Right ventricle myocardium superior (tissue), 1 donor: ENCODE measurements at places on chromosomes 13 and 19.

GRCh38 chr13:45921162-45921736 lies 69.7 kb upstream of the SIAH3 start:
- DNase-seq = no peak

DNA sequence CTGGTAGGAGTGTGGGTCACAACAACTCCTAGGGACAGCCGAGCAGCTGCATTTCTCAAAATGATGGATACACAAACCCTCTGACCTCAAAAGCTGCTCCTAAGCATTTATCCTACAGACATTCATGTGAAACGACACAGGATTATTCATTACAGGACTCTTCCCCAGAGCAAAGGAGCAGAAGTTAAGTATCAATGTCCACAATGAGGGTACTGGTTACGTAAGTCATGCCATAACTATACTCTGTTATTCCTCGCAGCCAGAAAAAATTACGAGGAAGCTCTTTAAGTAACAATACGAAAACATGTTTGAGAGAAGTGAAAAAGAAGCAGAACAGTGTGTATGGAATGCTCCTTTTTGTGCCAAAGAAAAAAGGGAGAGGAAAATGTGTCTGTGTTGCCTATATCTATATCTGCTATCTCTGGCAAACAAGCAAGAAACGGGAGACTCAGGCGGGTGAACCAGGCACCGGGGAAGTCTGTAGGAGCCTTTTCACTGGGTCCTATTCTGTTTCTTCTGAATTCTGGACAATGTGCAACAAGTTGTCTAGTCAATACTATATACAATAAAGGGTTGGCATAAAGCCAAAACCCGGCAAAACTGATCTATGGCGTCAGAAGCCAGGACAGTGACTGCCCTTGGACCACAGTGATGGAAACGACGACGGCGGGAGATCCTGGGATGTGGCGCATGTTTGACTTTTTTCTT lies 1.3 kb downstream of the ISOC2 start:
- DNase-seq = no peak

DNA sequence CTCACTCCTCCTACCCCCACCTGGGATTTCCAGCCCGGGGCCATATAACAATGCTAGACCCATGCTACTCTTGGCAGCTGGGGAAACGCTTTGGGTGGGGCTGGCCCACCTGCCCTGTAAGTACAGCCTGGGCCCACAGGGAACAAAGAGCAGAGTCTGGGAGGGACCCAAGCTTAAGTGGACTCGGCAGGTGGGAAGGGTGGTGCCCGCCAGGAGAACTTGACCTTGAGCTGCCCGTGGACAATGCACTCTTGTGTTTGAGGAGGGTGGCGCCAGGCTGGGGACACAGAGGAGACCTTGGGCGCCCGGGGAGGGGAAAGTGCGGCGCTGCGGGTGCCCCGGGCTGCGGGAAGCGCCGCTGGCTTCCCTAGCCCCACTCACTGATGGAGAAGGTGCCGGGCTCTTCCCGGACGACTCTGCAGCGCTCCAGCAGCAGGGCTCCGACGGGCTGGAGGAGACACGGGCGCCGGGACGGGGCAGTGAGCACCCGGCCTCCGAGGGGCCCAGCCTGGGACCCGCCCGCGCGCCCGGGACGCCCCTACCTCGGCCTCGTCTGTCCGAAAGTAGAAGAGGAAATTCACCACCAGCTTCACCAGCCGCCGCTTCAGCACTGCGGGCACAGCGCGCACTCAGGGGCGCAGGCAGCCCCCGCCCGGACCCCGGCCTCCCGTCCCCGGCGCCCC lies 607 bp downstream of the PLEKHJ1 start:
- no peak for DNase-seq

GRCh38 chr19:10921199-10921909 lies 7.1 kb downstream of the YIPF2 start:
- DNase-seq = no peak

DNA sequence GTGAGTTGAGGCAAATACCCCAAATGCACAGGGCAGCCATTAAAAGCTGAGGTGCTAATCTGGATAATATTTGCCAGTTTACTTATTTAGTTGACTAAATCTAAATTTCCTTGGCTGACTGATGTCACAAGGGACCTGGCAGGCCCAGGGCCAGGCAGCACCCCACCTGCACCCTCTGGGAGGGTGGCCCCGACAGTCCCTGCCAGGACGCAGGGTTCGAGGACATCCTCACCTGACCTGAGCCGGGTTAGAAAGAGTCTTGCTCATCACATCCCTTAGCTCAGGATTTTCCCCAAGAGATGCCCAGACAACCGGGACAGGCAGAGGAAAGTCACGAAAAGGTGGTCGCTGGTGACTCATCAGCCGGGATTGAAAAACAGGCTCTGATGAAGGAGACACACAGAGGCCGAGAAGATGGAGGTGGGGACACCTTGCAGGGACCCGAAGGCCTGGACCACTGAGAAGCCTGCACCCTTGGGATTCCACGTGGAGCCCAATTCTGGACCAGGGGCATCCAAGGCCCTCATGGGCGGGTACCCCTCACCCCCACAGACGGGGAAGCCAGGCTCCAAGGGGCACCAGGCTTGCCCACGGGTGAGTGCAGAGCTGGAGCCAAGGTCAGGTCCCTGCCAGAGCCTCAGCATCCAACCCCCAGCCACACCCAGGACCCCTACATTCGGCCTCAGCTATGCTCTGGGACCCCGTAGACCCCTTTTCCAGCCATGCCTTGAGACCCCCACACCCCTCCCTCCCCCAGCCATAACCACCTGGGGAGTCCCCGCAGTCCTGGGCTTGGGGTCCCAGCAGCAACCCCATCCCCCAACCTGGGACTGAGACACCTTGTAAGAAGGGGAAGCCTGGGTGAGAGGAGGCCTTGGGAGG lies 103.2 kb downstream of the SOX1 start:
- DNase-seq = no peak

- DNase-seq = no peak
Observed at GRCh38 chr13:30679483-30680330, 55.6 kb upstream of the ALOX5AP start.

DNA sequence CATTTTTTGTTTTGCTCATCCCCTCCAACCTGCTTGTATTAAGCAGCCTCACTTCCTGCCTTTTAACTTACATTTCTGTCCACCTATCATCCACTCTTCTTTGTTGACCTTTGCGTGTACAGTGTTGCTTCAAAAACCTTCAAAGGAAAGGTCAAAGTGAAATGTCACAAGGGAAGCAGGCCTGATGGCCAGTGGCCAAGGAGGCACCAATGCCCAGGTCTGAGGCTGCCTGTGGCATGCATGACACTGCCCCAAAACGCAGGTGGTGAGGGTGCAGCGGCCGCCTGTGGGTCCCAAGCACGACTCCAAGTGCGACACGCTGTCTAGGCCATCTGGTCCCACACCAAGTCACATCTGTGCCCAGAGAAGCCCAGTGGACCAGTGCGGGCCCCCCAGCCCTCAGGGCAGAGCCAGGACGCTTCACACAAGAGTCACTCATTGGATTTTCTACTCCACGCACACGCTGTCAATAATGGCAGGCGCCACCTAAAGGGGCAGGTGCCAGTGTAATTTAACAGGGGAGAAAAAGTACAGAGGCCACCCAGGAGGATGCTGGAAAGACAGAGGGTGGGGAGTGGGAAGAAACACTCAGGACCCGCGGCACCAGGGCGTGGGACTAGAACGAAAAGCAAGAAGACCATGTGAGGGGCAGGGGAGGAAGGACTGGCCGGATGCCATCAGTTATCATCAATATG lies 23.5 kb downstream of the SLC7A1 start:
- no peak for DNase-seq

GRCh38 chr13:44516771-44517170 lies 59.4 kb downstream of the TSC22D1 start:
- DNase-seq = no peak

GRCh38 chr13:76879883-76880270 lies 6.3 kb downstream of the KCTD12 start:
- DNase-seq = no peak

- DNase-seq = no peak
Observed at GRCh38 chr13:91776611-91777193, 378.3 kb downstream of the GPC5 start.

DNA sequence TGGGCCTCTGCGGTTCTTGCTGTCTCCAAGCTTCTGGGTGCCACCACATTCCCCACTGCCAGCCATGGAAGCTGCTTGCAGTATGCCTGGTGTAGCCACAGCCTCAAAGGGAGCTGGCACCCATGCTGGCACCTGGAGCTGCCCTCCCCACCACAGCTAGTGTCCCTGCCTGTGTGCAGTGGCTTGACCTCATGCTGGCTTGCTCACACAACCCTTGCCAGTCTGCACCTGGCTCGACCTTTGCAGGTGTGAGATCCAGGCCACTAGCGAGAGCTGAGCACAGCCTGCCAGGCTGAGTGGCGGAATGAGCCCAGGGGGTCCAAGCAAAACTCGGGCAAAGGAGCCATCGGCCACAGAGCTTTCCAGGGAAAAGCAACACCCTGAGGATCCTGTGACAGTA lies 236.7 kb upstream of the CSNK1A1L start:
- DNase-seq = peak; percentile 25

DNA sequence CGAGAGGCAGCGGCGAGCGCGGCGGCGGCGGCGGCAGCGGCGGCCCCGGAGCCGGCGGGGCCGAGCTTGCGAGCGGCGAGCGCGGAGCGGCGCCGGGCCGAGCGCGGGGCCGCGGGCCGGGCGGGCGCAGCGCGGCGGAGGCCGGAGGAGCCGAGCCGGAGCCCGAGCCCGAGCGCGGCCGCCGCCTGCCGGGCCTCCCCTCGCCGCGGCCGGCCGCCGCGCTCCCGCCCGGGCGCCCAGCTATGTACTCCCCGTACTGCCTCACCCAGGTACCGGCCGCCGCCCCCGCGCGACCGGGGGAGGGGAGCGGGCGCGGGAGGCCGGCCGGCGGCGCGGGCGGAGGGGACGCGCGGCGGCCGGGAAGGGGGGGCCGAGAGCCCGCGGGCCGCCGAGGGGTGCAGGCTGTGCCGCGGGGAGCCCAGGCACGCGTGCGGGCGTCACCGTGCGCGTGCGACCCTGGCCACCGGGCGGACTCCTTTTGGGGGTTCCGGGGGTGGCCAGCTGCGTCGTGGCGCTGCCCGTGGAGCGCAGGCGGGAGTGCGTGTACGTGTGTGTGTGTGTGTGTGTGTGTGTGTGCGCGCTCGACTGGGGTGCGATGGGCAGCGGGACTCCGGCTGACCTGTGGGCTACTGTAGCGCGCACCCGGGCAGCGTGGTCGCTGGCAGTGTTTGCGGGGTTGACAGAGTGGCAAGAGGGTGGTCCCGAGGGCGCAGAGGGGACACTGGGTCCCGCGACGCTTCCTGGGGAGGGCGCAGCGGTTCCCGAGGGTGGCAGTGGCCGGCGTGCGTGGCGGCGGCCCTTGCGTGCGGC lies 526 bp downstream of the NFIX start:
- DNase-seq = no peak
